CD4-positive, alpha-beta T cell (primary cell): ENCODE measurements at places on chromosomes 11 and 22. TPM values are rescaled to one million over a fixed set of nuclear protein-coding genes. Genes with fewer than 3 reads are reported as not detected.

GRCh38 chr11:129210831-129211181 is 18.7 kb upstream of the ARHGAP32 start:
- H3K36me3 ChIP-seq, result no peaks in the 10 kb centered on the region
- H3K4me1 ChIP-seq, result no peaks in the 10 kb centered on the region
- H3K27me3 ChIP-seq, result no peaks in the 10 kb centered on the region
- no peak overlapping the region for H3K4me3 ChIP-seq

Gene LYVE1
- total RNA-seq, result not detected

DNA sequence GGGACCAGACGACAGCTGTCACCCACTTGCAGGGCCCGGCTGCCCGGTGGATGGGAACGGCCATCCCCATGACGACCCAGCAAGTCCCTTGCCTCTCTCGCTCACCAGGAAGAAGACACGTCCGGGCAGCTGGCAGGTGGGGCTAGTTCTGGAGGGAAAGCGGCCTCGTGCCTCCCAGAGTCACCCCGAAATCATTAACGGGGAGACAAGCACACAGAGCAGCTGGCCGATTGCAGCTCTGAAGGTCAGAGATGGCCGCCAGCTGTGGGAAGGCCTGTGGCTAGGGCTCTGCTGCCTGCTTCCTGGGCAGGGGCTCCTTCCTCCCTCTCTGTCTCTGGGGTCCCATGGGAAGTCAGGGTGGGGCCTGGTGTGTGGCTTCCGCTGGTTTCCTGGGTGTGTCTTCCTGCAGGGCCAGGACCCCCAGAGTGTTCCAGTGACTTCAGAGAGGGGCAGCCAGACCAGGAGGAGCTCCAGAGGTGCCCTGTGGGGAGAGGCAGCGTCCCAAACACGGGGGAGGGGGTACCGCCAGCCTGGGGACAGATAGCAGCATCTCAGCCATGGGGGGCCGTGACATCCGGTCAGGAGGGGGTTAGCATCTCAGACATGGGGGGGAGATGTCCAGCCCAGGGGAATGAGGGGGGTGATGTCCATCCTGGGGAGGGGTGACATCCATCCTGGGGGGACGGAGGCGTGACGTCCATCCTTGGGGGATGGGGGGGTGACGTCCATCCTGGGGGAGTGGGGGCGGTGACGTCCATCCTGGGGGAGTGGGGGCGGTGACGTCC is 114.9 kb downstream of the KCNQ1 start:
- peaks cover 14% of the 10 kb centered on the region for H3K4me1 ChIP-seq
- H3K4me3 ChIP-seq, result no peak overlapping the region
- no peak for DNase-seq

Gene SPECC1L
- total RNA-seq, result 31.8 TPM

Gene LRRC10B
- not detected for total RNA-seq

Gene DDIAS
- 0.85 TPM for total RNA-seq

Gene TMPRSS4
- total RNA-seq, result not detected
